ENCODE measurements at places on chromosomes 2 and 18.

GRCh38 chr2:119232666-119232993 lies 9.0 kb downstream of the STEAP3 start:
- no peak for DNase-seq

DNA sequence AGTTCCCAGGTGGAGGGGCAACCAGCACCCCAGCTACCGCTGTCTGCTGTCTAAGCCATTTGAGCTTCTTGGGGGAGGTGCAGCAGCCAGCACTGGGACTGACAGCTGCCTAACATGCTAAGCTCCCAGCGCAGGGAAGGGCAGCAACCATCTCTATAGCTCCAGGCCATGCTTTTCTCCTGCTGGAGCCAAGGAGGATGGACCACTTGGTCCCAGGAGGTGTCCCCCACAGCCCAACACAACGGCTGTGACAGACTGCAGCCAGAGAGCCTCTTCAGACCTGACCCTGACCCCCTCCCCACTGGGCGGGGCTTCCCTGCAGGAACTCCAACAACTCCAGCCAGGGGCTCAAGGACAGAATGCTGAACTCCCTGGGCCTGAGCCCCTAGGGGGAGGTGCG lies 370.6 kb upstream of the REG3G start:
- DNase-seq, result no peak

DNA sequence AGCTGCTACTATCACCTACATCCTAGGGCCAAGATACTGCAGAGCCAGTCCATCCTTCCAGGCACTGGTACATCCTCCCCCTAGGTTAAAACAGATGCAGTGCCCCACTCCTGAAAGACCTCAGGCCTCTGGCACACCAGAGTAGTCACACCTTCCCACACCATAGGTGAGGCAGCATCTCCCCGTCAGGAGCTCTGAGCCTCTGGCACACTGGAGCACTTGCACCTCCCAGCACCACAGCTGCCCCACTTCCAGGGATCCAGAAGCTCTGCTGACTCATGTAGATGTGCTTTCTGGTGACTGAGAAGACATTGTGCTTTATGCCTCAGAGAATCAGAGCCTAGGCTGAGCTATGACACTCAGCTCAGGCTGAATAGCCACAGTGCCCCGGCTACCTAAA lies 138.4 kb upstream of the COL3A1 start:
- DNase-seq, result no peak

GRCh38 chr2:119197126-119197405 lies 26.6 kb upstream of the STEAP3 start:
- no peak for DNase-seq

GRCh38 chr2:15189216-15189615 lies 371.9 kb downstream of the NBAS start:
- DNase-seq, result no peak

GRCh38 chr2:222703886-222704285 lies 32.4 kb downstream of the MOGAT1 start:
- DNase-seq, result no peak

- no peak for DNase-seq
These were observed 194.5 kb downstream of the DNER start for GRCh38 chr2:229519655-229520430.

DNA sequence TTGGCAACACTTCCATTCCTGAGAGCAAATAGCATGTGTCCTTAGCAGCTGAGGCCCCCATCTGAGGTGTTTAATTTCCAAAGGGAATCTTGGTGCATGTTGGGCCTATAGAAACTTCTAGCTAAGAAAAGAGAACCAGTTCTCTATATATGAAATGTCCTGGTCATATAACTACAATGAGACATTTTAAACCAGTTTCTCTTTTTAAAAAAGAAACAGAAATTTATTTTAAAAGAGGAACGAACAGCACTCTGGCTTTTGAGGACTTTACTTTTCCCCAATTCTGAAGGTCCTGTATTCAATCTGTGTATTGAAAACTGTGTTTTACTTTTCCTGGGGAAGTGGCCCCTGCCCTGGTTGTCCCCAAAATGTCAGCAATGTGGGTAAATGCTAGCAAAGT lies 309.5 kb upstream of the STON1 start:
- no peak for DNase-seq
